SK-N-SH treated with all-trans-retinoic acid at 6 μM for 48 hours (cell line): ENCODE measurements at places on chromosomes 3 and 15.
A peak's percentile ranks its signal among the peaks of the same experiment; 100 is the strongest.

GRCh38 chr3:27224197-27224596, 145.0 kb downstream of the NEK10 start:
- ATAC-seq, result no peak

- no peak for ATAC-seq
Observed at GRCh38 chr3:81909796-81910195, 148.4 kb upstream of the GBE1 start.

- peak; percentile 14; the same call in 2 of the 3 replicates for ATAC-seq
Observed at GRCh38 chr3:115245899-115246298, 98.8 kb upstream of the ZBTB20 start.

DNA sequence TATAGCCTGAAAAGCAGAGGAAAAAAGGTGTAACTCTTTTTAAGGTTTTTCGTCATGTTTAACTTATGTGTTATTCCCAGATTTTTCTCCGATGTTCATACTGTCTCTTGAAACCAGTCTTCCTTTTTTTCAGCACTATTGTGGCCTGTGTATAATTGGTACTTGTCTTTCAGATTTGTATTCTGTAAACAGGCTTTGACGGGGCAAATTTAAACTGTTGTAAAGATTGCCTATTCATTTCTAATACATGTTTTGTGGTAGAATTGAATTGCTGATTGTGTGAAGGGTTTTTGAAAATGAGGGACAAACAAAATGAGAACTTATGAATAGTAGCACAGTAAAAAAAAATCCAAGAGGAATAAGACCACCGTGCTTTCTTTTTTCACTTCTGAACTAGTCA, 33.6 kb downstream of the AKAP13 start:
- ATAC-seq, result no peak

DNA sequence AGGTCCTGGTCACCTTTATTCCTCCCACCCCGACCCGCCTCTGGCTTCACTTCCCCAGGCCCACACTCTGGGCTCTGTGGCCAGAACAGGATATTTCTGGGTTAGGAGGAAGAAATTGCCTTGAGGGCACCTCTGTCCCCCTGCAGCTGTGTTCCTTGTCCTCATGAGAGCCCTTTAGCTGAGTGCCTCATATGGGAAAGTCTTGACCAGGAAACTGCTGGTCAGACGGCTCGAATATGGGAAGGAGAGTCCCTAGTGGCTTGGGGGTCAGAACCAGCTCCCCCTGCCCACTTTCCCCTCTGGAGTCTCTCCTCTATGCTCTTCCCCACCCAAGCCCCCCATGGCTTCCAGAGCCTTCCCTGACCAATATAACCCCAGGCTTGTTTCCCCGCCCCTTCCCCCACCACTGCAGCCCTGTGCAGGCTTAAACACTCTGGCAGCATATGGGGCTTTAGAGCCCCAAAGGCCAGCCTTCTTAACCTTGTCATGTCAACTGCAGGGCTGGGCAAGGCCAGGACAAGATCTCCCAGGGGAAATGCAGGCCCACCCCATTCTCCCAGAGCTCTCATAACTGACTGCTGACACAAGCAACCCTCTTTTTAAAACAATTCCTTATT, 36.4 kb downstream of the SEC22C start:
- ATAC-seq, result no peak

DNA sequence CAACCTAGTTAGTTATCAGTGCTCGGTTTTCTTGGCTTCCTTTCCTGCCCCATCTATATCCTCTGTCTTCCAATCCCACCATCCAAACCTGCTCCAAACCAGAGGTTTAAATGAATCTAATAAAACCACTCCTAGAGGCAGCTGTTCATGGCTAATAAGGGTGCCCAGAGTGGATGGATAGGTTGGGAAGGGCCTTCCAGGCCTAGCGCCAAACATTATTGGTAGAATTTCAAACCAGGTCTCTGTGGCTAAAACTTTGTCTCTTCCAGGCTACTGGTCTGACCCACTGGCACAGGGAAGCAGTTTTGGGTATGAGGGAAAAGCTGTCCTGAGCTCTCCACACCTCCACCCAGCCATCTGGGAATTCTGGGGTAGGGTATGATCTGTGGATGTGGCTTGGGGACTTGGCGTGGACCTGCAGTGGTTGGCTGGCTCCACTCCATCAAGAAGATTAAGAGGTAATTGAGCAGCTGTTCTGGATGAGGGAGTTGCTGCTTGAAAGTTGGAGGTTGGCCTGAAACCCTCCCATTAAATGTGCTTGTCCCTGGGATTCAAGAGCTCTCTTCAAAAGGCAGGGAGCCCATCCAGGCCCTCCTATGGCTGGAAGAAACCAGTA, 29.3 kb upstream of the INSYN1 start:
- no peak for ATAC-seq
